ENCODE measurements at places on chromosomes 1 and 21.

GRCh38 chr1:182110635-182111034 is 49.1 kb upstream of the ZNF648 start:
- no peak for DNase-seq

- no peak for DNase-seq
Observed at GRCh38 chr1:89865498-89866382, 44.9 kb downstream of the LRRC8D start.

GRCh38 chr1:159056069-159056698 is 20.4 kb downstream of the AIM2 start:
- DNase-seq: no peak

DNA sequence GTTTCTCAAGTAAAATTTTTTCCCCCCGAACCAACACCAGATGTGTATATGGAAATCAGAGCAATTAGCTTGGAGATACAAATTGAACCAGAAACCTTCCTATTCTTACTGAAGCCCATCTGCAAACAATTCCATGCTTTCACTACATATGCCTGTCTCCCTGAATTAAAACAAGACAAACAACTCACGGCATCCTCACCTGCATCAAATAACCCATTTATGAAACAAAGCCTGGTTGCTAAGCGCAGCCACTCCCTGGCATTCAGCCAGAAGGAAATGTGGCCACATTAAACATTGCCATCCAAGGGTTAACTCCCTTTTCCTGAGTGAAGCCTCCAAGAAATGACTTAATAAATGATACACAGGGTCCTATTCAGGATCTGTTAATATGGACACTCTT is 55.3 kb downstream of the APP start:
- no peak for DNase-seq

GRCh38 chr1:23344987-23345472 is 946 bp upstream of the HNRNPR start:
- DNase-seq: no peak

- DNase-seq: no peak
Observed at GRCh38 chr21:15486460-15487195, 243.2 kb upstream of the USP25 start.

GRCh38 chr1:219283541-219283940 is 109.9 kb downstream of the LYPLAL1 start:
- DNase-seq: no peak

- no peak for DNase-seq
Observed at GRCh38 chr1:64956010-64956640, 10.2 kb downstream of the JAK1 start.

DNA sequence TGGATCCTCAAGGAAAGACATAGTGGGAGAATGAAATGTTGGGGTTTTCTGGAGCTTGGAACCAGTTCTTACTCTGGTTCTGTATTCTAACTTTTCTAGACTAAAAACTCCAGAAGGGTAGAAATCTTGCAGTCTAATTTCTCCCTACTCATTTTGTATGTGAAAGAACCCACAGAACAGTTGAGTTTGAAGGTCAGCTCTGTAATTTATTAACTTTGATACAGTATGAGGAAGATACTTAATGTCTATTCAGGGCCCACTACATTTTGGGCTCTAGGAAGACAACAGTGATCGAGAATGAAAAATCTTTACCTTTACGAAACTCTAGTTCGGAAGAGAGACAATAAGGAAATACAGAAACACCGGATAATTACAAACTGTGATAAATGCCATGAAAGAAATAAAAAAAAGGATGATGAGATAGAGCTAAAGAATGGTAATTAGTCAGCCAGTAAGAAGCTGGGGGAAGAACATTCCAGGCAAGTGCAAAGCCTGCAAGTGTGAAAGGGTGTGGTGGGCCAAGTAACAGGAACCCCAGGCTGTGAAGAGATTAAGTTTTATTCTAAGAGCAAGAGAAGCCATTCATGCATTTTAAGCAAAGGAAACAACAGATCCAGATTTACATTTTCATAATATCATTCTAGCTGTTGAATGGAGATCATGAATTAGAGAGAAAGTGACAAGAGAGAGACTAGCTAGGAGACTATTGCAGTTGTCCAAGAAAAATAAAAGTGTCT is 159.9 kb upstream of the HMCN1 start:
- no peak for DNase-seq

DNA sequence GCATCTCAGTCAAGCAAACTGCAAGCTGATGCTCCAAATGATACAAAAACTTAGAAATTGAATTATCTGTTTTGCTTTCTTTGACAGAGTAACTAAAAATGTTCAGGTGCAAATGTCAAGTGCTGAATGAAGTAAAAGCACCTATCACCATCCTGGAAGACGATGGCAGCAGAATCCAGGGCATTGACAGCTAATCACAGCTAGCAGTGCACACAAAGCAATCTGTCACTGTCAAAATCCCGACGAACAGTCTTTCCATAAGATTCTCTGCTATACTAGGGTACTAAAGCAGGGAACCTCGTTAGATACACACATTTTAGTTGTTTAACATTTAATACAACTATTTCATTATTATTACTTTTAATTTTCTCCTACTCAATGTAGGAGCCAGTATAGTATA is 233.3 kb downstream of the BRINP3 start:
- no peak for DNase-seq

DNA sequence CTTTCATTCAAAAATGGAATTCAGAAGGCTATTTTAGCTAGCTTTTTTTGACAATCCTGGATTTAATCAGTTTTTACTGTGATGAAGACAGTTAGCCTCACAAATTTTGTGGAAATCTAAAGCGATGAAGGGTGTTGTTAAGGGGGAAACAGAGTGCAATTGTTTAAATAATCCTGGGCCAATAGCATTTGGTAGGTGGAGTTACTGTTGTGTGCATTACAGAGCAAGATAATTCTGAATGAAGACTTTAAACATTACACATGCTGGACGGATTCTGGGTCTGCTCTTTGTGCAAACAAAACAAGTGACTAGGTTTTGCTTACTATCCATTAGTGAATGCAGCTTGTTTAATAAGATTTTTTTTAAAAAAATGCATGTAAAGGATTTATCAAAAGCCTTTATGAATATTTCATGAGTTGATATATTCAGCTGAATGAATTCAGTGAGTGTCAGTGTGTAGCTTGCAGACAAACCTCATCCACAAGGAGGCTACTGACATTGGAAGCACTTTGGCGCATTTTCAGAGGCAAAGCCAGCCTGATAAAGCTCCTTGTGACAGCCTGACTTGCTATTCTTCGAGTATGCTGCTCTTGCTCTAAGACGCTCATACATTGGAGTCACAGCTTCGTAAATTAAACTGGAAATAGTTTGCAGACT is 199.6 kb downstream of the PDE4B start:
- DNase-seq: no peak

GRCh38 chr1:19344372-19344810 is 32.3 kb downstream of the SLC66A1 start:
- no peak for DNase-seq

DNA sequence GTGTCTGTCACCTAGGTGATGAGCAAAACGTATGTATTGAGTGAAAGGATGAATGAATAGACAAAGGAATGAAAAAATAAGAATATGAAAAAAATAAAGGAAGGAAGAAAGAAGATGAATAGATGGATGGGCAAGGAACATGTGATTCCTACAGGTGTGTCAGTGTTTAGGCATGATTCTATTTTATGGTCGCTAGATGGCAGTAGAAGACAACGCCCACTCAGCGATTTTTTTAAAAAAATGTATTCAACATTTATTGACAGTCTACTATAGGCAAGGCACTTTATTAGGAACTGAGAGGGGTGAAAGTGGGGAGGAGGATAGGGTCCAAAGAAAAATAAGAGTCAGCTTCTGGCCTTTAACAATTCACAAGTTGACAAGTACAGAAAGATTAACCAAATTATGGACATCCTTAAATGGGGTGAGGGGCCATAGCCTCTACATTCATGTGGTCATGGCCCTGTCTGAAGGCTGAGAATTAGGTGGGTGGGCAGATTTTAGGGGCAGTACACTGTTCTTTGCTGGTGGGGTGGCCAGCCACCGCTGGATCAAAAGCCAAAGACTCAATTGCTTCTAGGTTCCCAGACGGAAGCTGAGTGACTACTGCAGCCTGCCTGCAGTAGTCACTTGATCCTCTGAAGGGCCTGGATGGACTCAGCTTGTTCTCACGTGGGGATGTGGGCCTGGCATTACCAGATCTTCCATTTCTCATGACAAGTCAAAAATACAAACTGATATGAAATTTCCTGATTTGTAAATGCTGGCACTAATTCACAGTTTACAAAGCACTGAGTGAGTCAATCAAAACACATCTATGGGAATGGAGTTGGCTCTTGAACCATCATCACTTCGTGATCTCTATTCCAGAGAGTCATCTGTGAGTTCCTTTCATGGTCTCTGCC is 83.9 kb downstream of the FASLG start:
- DNase-seq: no peak

DNA sequence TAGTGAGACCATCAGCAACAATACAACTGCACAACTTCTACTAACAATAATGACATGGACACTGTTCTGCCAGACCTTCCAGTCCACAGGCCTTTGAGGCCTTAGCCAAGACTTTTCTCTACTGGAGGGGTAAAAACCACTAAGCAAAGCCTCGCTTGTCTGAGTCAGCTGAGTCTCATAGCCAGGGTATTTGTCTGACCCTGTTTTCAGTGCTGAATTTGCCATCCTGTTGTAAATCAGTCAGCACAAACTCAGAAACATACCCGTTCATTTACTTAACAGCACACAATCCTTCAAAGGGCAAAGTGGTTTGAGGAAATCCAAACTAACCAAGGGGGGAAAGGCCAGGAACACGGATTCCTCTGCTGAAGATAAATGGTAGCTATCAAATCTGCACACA is 537.8 kb downstream of the SMYD3 start:
- no peak for DNase-seq

- DNase-seq: no peak
Observed at GRCh38 chr1:1262071-1262470, 11.6 kb downstream of the UBE2J2 start.

- no peak for DNase-seq
Observed at GRCh38 chr1:180927841-180928240, 15.1 kb downstream of the KIAA1614 start.

- no peak for DNase-seq
Observed at GRCh38 chr1:36420409-36420808, 22.7 kb upstream of the LSM10 start.

GRCh38 chr1:117657949-117658660 is 52.3 kb downstream of the TENT5C start:
- no peak for DNase-seq

GRCh38 chr1:184866991-184867788 is 107.1 kb downstream of the NIBAN1 start:
- DNase-seq: no peak

DNA sequence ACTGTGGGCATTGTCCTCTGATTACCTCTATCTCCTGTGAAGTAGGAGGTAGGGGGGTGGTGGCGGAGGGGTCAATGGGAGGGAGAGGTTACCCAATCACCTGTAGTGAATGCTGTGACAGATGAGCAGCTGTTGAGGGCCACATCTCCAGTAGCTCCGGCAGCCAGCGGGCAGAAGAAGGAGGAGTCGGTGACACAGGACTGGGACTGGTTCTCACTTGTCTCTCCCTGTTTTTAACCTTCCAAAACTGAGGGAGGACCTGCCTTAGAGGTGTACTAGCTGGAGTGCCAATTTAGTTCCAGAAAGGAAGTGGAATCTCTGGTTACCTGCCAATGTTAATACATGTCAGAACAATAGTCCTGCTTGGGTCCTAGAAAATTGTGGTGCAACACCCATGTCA is 56.2 kb upstream of the ENAH start:
- no peak for DNase-seq

- no peak for DNase-seq
Observed at GRCh38 chr1:159779403-159779851, 1.3 kb upstream of the DUSP23 start.

GRCh38 chr1:89499320-89499719 is 25.3 kb upstream of the LRRC8B start:
- DNase-seq: no peak

GRCh38 chr1:69738458-69739250 is 170.9 kb downstream of the LRRC7 start:
- no peak for DNase-seq

DNA sequence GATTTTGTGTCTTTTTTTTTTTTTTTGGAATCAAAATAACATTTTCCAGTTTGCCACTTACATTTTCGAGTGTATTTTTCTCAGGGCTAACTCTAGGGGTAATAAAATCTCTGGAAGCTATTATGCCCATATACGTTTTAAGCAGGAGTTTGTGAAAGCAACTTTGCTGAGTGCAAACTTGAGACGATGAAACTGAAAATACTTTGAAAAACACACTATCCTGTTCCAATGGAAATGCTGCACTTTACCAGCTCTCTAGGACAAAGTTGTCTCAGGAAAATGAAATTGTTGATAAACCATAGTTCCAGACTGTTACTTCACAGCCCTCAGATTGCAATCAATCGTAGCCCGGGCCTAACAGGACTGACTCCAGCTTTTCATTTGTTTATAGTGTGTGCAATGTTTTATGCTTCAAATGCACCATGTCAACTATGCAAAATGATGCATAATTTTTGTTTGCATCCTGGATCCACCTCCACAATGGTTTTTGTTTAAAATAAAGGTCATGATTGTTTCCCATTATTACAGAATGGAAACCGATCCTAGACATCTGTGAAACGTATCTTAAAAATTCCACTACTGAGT is 220.6 kb upstream of the PKN2 start:
- no peak for DNase-seq

GRCh38 chr1:63575340-63575826 is 17.8 kb upstream of the PGM1 start:
- DNase-seq: no peak

DNA sequence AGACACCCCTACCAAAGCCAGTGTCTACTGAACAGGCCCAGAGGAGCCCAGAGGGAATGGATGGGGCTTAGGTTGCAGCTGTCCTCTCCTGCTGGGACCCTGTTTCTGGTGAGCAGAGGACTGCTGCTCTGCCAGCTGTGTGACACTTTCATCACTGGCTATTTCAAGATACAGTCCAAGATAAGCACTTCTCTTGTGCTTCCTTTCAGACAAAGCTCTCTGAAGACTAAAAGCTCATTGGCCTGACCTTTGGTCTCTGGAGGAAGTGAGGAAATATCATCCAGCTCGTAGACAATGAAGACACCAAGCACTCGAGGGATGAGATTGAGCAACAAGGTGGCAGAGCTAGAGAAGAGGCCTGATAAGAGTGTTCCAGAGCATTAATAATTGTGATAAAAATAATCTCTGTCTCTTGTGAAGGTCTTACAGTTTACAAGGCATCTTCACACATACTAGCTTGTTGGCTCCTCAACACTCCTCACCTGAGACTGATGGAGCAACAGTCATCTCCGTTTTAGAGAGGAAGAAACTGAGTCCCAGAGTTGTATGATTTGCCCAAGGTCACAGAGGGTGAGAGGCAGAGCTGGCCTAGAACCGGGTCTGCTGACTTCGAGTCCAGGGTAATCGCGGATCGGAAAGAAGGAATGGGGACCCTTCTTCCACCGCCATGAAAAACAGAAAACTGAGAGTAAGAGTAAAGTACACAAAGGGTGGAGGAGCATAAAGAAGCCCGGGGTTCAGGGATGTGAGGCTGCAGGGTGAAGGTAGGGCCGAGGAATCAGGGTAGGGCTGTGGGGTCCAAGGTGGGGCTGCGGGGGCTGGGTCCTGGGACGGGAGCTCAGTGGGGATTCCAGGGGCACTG is 666 bp downstream of the PAFAH2 start:
- no peak for DNase-seq

Measured in stimulated activated CD4-positive, alpha-beta T cell treated with anti-CD3 and anti-CD28 coated beads, TNF-alpha, amount 100 ng/mL, for 4 hours (primary cell).